GM12878 (cell line): ENCODE measurements at places on chromosomes 4 and X. TPM values are rescaled to one million over a fixed set of nuclear protein-coding genes. Genes with fewer than 3 reads are reported as not detected.

PSAPL1 gene
- polyA plus RNA-seq, result not detected in 2 replicates

MAP7D2 gene
- 0.25 and 0.49 TPM in 2 replicates for polyA plus RNA-seq

CXCL10 gene
- polyA plus RNA-seq, result 18.4 and 19.5 TPM in 2 replicates

BLTP1 gene
- polyA plus RNA-seq, result 3.6 and 5.2 TPM in 2 replicates

FAM199X gene
- 9.1 and 10.9 TPM in 2 replicates for polyA plus RNA-seq

TMEM150C gene
- 0.28 and 0.77 TPM in 2 replicates for polyA plus RNA-seq

SMARCA1 gene
- 0.08 and 0.09 TPM in 2 replicates for polyA plus RNA-seq

HTN1 gene
- not detected in 2 replicates for polyA plus RNA-seq

MAGEC2 gene
- not detected in 2 replicates for polyA plus RNA-seq

XAGE2 gene
- not detected in 2 replicates for polyA plus RNA-seq

GPR34 gene
- polyA plus RNA-seq, result 0.25 and 0.28 TPM in 2 replicates

- DNase-seq, result peak; percentile 93
Observed at GRCh38 chr4:36285784-36286480, 4.5 kb downstream of the DTHD1 start.

DNA sequence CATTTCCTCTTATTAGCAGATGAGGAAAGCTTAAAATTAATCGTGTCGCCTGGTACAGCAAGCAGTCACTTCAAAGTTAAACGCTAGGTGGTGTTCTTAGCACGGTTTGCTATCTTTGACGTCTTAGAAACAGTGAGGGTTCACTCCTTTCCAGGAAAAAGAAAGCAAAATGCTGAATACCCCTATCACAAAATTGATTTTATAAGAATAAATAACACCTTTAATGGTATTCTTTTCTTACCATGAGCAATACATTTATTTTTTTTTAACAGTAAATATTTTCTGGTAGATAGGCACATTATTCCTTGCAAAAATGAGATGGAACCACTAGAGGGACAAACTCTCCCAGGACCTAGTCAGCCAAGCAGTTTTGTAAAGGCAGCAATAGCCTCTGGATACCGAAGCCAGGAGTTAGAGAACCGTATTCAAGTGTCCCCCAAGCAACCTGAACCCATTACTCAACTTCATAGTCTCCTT is 153.9 kb downstream of the KDR start:
- DNase-seq, result no peak

- no peak for DNase-seq
Observed at GRCh38 chr4:47391256-47391655, 72.2 kb downstream of the COMMD8 start.

DNA sequence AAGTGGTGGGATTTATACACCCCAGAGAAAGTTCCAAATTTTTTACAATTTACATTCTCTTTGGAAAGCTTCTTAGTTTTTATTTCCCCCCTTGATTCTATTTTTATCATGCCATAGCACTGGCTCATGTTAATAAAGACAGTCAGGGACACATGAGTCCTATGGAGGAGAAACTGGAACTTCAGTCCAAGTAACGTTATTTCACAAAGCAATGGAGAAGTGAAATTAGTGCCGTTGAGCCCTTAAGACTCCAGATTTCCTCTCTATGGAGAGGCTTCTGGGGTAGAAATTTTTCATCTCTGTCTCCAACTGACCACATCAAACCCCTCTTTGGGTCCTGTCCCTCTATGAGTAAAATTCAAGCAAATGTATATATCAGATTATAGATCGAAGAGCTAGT is 12.8 kb upstream of the TASL start:
- DNase-seq, result no peak

GRCh38 chr4:76430519-76431388 is 4.3 kb upstream of the SHROOM3 start:
- DNase-seq, result no peak

- no peak for DNase-seq
Observed at GRCh38 chr4:176642472-176642871, 150.2 kb downstream of the VEGFC start.

DNA sequence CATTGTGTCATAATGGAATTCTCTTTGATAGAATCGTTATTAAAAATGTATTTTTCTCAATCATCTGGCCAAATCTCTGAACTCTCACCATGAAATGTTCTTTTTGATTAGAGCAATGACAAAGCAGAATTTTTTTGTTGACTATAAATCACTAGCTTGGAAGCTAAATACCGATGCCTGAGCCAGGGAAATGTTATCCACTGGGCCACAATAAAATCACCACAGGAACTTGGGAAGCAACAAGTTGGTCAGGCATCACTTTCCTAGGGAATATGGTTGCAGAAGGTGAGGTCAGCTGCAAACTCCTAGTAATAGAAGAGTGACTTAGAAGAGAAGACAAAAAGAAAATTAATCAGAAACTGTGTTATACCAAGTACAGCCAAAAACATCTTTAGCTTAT is 60.6 kb upstream of the CFAP47 start:
- no peak for DNase-seq

DNA sequence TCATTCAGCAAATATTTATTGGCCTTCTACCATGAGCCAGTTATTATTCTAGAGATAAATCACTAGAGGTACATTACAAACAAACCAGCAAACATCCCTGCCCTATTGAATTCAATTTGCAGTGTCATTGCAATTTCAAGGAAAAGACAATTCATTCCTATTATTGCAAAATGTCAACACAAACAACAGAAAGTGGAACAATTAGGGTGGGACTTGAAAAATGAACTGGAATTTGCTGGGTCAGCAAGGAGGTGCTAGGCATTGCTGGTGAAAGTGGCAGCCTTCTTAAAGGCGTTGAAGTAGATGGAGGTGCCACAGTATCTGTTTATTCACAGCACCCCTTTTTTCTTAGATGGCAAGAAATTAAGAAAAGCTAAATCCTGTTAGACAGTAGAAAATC is 224.0 kb upstream of the BMP3 start:
- no peak for DNase-seq

GRCh38 chr4:153988492-153989363 is 199.8 kb upstream of the SFRP2 start:
- DNase-seq, result no peak

DNA sequence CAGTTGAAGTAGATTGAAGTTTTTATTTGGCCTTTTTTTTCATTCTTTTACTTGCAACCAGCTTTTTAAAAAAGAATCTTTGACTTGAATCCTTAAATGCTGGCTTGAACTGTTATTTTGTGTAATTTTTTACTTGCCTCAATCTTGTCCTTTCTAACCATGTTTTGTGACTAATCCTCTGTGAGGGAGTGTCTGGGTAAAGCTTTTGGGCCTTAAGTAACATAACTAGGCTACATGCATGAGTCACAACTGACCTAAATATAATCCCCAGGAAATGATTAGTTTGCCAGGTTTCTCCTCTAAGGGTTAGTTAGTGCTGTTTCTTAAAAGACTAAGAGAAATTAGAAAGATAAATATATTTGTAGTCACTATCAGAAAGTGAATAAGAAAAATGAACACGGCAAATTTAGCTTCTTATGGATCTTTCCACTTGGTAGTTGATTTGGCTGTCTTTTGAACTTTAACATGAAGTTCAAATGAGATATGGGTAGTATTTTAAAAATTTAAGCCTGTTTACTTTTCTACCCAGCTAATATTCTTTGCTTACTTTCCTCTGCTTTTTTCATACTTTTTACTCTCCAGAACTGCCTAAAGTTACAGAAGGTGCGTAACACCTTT is 13.0 kb downstream of the EXOC1 start:
- DNase-seq, result peak; percentile 15

DNA sequence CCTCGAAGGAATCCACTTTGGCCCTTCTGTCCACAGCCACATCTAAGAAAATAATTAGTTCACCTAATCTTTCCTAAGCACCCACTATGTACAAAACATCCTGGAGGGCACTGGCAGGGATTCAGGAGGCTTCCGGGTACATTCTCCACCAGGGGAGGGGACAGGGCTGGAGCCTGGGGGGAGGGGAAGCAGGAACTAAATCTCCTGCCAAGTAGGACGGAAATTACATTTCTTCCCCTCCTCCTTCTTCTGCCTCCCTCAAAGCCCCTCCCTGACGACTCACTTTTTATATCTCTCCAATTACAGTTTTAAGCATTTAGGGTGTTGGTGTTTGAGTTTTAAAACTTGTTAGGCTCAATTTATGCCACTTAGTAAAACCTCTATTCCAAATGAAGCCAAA is 203.1 kb downstream of the BCOR start:
- no peak for DNase-seq

- DNase-seq, result no peak
Observed at GRCh38 chrX:154734061-154734781, 16.7 kb downstream of the GAB3 start.

- no peak for DNase-seq
Observed at GRCh38 chr4:168584321-168584771, 87.5 kb downstream of the PALLD start.

DNA sequence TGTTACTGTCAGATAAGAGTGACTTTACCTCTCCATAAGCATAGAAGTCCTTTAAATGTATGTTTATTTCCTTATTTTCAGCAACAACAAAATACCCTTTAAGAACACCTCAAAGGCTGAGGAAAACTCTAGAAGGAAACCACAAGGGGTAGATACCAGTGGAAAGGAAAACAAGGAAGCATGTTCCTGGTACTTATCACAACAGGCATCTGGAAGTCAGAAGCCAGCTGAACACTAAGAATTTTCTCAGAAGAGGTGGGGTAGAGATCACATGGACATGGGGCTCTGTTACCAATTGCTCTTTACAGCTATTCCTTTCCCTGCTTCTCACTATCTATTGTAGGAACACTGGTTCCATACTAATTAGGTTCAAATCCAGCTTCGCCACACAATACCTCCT is 51.5 kb upstream of the BEND2 start:
- no peak for DNase-seq

- DNase-seq, result no peak
Observed at GRCh38 chr4:100269446-100269845, 79.2 kb upstream of the DDIT4L start.

- no peak for DNase-seq
Observed at GRCh38 chr4:35975617-35976355, 268.5 kb downstream of the ARAP2 start.

- no peak for DNase-seq
Observed at GRCh38 chr4:39181520-39181904, 817 bp upstream of the WDR19 start.

GRCh38 chr4:113327494-113327893 is 278.0 kb downstream of the ANK2 start:
- no peak for DNase-seq

DNA sequence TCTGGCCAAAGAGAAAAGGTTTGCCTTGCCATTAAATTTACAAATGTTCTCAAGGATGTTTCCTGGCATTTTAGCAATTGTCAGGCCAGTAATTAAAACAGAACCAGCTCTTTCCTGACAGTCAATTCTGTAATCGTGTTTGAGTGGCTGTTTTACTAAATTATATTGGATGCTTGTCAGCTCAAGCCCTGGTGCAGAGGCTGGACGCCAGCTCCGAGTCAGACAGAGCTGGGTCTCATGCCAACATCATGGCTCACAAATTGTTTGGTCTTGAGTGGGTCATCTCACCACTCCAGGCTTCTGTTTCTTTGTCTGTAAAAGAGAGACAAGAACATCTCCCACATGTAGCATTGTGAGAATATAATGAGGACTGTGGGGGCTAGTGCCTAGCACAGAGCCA is 190.3 kb upstream of the PSAPL1 start:
- no peak for DNase-seq

DNA sequence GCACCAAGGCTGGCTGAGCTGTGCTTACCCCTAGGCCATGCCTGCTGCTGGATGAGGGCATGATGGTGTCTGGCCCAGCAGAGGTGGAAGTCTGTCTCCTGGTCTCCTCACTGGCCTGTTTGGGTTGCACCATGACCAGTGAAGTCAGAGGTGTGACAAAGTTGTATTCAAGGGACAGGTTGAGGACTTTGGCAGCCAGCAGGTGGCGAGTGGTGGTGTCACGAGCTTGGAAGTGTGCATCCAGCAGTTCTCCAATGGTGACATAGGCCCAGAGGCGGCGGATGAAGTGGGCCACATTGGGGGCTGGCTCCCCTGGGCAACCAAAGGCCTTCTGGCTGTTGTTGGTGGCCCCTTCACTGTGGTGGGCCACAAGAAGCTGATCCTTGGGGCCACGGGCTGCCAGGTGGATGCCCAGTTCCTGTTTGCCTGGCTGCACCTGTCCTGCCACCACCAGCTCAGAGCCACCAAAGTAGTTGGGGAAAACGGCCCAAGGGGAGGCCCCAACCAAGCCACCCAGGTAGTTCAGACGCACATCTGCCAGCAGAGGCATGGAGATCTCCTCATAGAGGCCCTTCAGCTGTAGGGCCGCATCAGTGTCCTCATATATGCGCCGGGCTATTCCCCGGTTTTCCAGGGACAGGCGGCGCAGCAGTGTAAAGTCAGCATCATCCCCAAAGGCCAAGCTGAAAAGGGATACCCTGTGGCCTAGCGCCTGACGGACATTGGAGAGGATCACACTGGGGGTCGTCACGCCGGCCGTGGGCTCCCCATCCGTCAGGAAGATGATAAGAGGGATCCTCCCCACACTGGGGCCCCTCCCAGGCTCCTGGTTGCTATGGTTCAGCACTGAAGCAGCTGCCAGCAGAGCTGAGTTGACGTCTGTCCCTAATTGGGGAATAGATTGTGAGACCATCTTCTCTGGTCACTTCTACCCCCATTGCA is 39.7 kb downstream of the ITIH6 start:
- no peak for DNase-seq

- no peak for DNase-seq
Observed at GRCh38 chr4:37471971-37472370, 214.2 kb downstream of the RELL1 start.

DNA sequence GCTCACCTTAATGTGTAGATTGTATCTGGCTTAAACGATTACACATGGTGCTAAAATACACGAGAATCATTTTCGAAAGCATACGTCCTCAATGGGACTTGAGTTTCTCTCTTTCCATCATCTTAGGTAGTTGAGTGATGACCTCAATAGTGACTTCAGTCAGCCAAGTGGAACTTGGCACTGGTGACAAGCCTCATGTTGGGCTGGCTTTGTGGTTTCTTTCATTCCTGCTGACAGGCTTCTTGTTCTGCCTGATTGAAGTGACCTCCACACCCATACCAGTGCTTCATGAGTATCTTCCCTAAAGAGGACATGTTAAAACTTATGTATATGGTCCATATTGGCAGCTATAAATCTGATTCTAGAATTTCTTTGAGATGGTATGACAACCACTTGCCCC is 159.1 kb upstream of the WDR1 start:
- DNase-seq, result no peak

DNA sequence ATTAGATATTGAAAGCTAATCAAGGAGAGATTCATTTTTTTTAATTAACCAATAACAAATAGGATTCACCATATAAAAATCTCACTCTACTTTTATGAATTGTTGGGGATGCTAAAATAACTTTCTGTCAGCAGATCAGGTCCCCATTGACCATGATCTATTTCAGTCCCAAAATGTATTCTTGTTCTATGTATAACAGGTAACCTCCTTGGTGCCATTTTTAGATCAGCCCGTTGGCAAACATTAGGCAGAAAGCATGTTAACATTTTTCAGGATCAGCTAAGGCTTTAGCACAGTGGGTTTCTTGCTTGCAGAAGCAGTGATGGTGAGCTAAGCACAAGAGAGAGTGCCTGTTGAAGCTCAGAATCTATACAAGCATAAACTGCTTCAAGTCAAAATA is 40.8 kb upstream of the COX7B2 start:
- no peak for DNase-seq

GRCh38 chr4:76585897-76586360 is 150.9 kb downstream of the SHROOM3 start:
- no peak for DNase-seq

GRCh38 chrX:872090-872489 is 241.5 kb downstream of the SHOX start:
- DNase-seq, result no peak

GRCh38 chrX:85109235-85109634 is 105.6 kb downstream of the APOOL start:
- DNase-seq, result no peak
